ENCODE measurements at places on chromosomes 4 and X.

- no peak for DNase-seq
Observed at GRCh38 chrX:12877386-12877785, 10.5 kb downstream of the TLR7 start.

GRCh38 chrX:147908106-147908505, 3.6 kb upstream of the FMR1 start:
- no peak for DNase-seq

DNA sequence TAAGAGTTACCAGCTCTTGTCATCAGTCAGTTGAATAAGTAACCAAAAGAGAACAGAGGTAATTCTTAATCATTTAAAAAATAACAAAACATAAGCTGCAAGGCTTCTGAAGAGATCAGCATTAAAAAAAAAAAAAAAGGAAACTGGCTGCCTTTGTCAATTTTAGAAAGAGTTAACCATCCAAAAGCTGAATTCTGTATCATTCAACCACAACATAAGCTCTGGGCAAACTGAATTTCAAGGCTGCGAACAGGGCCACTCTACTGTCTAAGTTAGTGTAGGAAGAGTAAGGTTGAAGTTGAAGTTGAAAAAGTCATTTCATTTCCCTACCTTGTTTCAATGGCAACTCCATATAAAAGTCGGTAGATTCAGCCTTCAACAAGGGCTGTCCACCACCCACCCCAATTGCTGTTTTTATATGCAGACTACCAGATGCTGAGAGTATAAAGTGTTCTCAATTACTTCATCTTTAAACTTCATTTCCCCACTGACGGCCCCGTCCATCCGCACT, 1.1 kb upstream of the LIN54 start:
- DNase-seq = no peak

GRCh38 chr4:169800541-169800940, 42.8 kb upstream of the HPF1 start:
- DNase-seq = no peak

GRCh38 chrX:123181233-123181914, 2.7 kb upstream of the GRIA3 start:
- no peak for DNase-seq

GRCh38 chrX:2314831-2315365, 185.9 kb downstream of the DHRSX start:
- no peak for DNase-seq

DNA sequence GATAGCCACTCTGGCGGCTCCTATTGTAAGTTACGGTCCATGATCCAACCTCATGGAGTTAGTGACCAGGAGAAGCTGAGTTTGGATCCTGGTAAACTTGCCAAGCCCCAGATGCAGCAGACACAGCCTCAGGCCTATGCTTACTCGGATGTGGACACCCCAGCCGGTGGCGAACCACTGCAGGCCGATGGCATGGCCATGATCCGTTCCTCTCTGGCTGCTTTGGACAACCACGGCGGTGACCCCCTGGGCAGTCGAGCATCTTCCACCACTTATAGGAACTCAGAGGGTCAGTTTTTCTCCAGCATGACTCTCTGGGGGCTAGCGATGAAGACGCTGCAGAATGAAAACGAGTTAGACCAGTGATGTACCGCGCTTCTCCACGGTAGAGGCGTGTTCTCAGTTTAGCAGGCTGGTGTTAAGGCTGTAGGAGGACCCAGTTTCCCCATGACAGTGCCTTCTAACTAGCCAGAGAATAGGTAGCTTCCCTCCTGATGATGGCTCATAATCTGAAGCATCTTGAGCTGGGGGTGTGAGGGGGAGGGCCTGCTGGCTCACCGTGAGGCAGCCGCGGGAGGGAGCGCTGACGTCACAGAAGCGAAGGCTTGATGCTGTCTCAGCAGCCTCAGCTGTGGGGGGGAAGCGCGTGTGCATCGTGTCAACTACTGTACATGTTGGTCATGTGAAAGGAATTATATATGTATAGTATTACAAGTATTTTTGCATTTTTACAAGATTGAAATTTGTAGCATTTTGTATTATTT, 31.1 kb downstream of the ZBTB49 start:
- DNase-seq = no peak

- no peak for DNase-seq
Observed at GRCh38 chr4:31370866-31371465, 650.8 kb downstream of the PCDH7 start.

DNA sequence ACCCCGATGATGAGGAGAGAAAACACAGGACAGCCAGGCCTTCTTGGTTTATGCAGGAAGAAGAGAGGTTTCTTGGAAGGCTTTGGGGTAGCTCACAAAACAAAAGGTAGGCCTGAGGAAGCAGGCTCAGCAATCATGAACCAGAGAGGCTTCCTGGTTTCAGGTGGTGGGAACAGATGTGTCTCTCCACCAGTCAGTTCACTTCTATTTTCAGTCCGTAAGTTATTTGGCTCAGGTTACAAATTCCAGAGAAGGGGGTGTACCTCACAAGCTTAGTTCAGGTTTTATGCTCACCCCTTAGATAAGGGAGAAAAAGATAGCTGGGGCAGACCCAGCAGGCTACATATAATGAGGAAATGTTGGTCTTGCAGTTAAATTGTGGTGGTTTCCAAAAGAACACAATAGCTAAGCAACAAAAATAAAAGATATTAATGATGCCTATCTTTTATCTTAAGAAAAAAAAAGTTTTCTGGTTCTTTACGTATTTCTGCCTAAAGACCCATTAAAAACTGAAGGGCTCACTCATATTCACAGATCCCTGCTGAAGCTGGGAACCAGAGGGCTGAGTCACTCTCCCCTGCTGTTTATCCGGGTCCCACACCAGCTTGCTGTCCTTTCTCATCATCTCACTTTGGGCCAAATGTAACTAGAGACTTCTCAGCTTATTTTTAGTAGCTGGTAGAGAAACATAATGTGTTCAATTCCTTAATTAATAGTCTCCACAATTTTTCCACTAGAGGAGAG, 177.0 kb downstream of the CAMK2D start:
- no peak for DNase-seq

GRCh38 chr4:85127653-85128052, 161.2 kb upstream of the WDFY3 start:
- no peak for DNase-seq

DNA sequence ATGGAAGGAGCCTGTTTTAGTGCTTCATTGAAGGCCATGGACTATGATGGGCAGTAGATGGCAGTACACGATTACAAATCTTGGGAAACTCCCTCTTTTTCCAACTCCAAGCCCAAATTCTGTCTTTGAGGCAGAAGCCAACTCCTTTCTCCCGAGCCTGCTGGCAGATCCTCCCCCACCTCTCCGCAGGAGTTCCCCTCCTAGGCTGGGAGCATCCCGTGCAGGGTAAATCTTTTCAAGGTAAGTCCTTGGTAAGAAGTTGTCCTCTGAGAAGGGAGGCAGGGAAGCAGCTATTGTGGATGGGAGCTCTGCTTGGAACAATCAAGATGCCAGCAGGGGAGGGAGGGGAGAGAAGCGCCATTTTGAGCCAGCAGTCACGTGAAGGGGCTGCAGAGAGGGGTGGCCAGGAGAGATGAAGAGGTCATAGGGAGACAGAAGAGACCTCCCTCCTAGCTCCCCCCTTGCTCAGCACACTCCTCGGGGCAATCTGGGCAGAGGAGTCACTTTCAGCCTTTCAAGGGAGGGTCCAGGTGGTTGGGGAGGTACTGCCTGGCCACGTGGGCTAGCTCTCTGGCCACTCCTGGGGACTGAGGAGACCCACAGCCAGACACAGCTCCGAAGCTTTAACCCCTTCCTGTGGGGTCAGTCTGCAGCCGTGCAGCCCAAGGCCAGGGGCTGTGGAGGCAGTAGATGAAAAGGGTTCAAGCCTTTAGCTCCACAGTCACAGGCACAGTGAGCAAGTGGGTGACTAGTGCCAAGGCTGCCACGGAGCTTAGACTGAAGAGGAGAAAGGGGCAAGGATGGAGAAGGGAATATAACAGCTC, 9.6 kb downstream of the CC2D2A start:
- DNase-seq = no peak

DNA sequence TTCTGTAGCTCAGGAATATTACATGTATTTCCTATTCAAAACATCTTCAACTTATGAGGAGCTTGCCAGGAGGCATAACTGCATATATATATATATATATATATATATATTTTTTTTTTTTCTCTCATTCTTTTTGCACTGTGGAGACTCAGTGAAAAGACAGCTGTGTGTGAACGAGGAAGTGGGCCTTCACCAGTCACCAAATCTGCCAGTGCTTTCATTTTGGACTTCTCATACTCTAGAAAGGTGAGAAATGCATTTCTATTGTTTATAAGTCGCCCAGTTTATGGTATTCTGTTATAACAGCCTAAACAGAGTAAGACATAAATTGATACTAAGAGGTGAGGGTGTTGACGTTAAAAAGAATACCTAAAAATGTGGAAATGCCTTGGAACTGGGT, 710.6 kb downstream of the TRAM1L1 start:
- DNase-seq = no peak

- no peak for DNase-seq
Observed at GRCh38 chr4:168361365-168362024, 42.9 kb upstream of the DDX60 start.

DNA sequence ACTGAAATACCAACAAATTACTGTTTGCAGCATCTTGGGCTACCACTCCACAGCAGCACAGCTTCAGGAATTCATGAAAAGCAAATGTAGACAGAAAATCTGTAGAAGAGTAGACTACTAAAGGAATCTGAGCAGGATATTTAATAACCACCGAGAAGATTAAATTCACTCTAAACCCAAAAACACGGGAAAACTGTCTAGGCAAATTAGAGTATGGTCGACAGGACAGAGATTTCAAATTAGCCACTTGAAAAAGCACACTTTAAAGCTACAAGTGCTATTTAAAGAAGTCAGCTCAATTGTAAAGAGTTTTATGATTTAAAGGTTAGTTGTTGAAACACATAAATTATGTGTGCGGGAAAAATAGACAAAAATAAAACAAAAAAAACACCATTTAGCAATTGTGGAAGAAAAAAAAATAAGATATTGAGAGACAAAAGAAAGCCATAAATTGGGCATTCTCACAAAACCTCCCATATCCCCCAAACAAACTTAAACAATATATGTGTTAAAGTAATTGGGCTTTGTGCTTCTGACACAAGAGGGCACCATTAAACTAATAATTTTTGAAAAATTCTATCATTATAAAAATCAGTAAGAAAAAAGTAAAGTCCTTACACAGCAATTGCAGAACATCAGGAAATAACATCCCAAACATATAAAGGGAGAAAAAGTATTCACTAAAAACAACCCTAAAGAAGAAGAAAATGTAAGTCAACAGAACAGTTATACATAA, 880.8 kb downstream of the TECRL start:
- no peak for DNase-seq

- no peak for DNase-seq
Observed at GRCh38 chrX:134173541-134174272, 63.3 kb upstream of the CCDC160 start.

- no peak for DNase-seq
Observed at GRCh38 chr4:181566490-181566889, 676.7 kb upstream of the TENM3 start.

- DNase-seq = no peak
Observed at GRCh38 chr4:29711226-29711625, 1008.9 kb upstream of the PCDH7 start.

DNA sequence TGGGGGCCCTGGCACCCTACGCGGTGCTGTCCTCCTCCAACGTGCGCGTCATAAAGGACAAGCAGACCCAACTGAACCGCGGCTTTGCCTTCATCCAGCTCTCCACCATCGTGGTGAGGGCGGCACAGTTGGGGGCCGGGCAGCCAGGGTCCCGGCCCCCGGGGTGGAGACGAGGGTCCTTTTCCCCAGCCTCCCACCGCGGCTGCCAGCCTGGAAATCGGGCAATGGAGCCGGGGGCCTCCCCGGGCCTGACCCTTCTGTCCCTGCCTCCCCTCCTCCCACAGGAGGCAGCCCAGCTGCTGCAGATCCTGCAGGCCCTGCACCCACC, 13.7 kb upstream of the UBA1 start:
- DNase-seq = no peak

DNA sequence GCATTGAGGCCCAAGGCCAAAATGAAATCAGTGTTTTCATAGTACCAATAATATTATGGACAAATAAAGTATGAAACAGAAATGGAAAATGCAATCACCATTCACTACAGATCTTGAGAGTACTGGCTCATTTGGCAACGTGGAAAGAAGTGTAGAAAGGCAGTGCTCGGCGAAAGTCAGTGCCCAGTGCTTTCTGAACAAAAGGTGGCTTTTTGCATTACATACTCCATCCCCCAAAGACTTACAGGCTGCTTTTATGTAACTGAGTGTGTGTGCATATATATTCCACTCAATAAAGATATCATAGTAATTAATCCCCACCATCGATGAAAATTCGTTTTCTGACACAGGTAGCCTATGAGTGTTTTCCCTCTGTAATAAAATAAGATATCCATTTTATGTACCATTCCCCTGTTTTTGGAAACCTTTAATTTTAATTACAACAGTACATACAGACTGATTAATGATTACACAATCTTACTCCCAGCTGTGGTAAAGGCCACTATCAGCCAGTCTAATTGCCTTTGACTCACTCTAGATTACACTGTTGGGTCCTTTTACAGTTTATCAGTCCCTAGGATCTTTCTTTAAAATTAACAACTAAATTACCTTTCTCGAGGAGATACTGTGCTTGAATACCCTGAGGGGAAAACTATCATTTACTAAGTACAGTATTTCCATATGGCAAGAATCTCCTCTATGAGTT, 65.9 kb downstream of the MAD2L1 start:
- no peak for DNase-seq

GRCh38 chrX:46572340-46572936, 1.1 kb upstream of the CHST7 start:
- DNase-seq = peak; percentile 13

DNA sequence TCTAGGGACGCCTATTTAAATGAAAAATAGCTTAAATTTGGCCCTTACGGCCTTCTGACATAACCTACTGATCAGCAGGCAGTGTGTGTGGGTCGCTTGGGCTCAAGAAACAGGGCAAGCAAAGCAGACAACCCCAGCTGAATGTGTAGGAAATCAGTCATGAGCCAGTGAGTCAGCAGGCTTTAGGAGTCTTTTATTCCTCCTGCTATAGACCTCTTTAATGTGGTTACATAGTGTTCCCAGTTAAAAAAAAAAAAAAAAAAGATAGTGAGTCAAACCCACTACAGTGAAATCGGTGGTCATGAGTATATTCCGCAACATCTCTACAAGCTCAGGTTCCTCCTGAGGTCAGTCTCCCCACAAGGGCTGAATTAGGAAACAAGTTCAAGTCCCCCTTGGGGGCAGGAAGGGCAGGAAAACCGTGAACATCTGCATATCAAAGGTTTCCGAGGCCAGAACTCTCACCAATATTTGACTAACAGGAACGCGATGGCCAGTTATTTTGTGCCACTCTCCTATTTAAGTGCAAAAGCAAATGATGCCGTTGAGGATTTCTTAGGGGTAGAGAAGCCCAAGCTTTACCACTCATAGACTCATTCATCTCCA, 32.7 kb downstream of the ACSL1 start:
- DNase-seq = peak; percentile 39

DNA sequence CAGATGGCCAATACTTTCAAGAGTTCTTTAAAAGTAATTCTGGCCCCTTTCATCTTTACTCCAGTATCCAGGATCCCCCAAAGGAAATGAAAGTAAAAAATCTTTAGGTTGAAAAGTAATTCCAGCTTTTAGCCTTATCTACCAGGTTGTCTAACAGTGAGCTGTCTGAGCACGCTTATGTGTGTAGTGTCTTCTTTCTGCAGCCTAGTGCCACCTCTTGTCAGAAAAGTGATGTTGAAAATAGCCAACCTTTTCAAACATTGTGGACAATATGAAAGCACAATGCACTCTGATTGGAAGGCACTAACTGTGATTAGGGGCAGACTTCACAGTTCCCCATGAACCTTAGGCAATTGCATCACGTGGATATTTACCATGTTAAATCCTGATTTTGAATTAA, 92.1 kb downstream of the RELL1 start:
- DNase-seq = no peak

GRCh38 chrX:46903458-46904242, 8.6 kb upstream of the JADE3 start:
- peak; percentile 34 for DNase-seq

Data from activated T-helper 9 cell treated with anti-CD3 and anti-CD28 coated beads, Interleukin-2, amount 50 U/mL, for 16 hours (primary cell).